ENCODE measurements at places on chromosomes 6 and 20. TPM values are rescaled to one million over a fixed set of nuclear protein-coding genes. Genes with fewer than 3 reads are reported as not detected.

The BPIFB2 gene
- not detected for polyA plus RNA-seq

The SCRT2 gene
- 0.05 TPM for polyA plus RNA-seq

The SOBP gene
- polyA plus RNA-seq: 12.0 TPM

The PROKR2 gene
- polyA plus RNA-seq: not detected

The RAB32 gene
- 29.4 TPM for polyA plus RNA-seq

The PRRC2A gene
- 161 TPM for polyA plus RNA-seq

The HDGFL1 gene
- polyA plus RNA-seq: not detected

The RPP21 gene
- 35.3 TPM for polyA plus RNA-seq

The LYRM4 gene
- 46.0 TPM for polyA plus RNA-seq

The SULF2 gene
- 85.5 TPM for polyA plus RNA-seq

The GHRH gene
- not detected for polyA plus RNA-seq

The DNAAF9 gene
- 25.4 TPM for polyA plus RNA-seq

The NFATC2 gene
- polyA plus RNA-seq: 2.3 TPM

The LTA gene
- polyA plus RNA-seq: 0.43 TPM

The TTK gene
- polyA plus RNA-seq: 30.6 TPM

The MAS1 gene
- polyA plus RNA-seq: 0.03 TPM

The ITCH gene
- 51.3 TPM for polyA plus RNA-seq

The CRISP3 gene
- 0.17 TPM for polyA plus RNA-seq

The SUMO4 gene
- polyA plus RNA-seq: 0.62 TPM

The ENPP1 gene
- polyA plus RNA-seq: 25.2 TPM

The RIPOR2 gene
- polyA plus RNA-seq: 8.8 TPM

The CALHM4 gene
- 0.85 TPM for polyA plus RNA-seq

The TUBB2B gene
- polyA plus RNA-seq: 109 TPM

The KIF25 gene
- polyA plus RNA-seq: 0.53 TPM

The POM121L2 gene
- polyA plus RNA-seq: not detected

The GPR6 gene
- not detected for polyA plus RNA-seq

The CTAGE9 gene
- 0.18 TPM for polyA plus RNA-seq

The KCNG1 gene
- 5.7 TPM for polyA plus RNA-seq

The GTSF1L gene
- polyA plus RNA-seq: not detected

The TOMM34 gene
- 42.6 TPM for polyA plus RNA-seq

The NXT1 gene
- 17.5 TPM for polyA plus RNA-seq

The DEF6 gene
- 4.8 TPM for polyA plus RNA-seq

The LCA5 gene
- polyA plus RNA-seq: 11.4 TPM

The CPNE5 gene
- polyA plus RNA-seq: 12.8 TPM

The SLC2A10 gene
- 18.8 TPM for polyA plus RNA-seq

The SLC22A16 gene
- 0.38 TPM for polyA plus RNA-seq

The DLL1 gene
- 8.2 TPM for polyA plus RNA-seq

The HLA-DRA gene
- 54.9 TPM for polyA plus RNA-seq

The OR2J3 gene
- polyA plus RNA-seq: not detected

The MLIP gene
- 0.52 TPM for polyA plus RNA-seq

The POPDC3 gene
- polyA plus RNA-seq: 0.19 TPM

The DLK2 gene
- 1.0 TPM for polyA plus RNA-seq

The PTCRA gene
- polyA plus RNA-seq: not detected

The KHDC1L gene
- polyA plus RNA-seq: not detected

The LSM14B gene
- polyA plus RNA-seq: 63.9 TPM

The SPATA25 gene
- polyA plus RNA-seq: 7.2 TPM

The PRDM1 gene
- polyA plus RNA-seq: 2.4 TPM

The HNF4A gene
- 51.7 TPM for polyA plus RNA-seq

The ABHD16A gene
- 61.6 TPM for polyA plus RNA-seq

Measured in renal cortex interstitium (tissue), 15 donors.